ENCODE measurements at places on chromosomes 2 and 18.

DNA sequence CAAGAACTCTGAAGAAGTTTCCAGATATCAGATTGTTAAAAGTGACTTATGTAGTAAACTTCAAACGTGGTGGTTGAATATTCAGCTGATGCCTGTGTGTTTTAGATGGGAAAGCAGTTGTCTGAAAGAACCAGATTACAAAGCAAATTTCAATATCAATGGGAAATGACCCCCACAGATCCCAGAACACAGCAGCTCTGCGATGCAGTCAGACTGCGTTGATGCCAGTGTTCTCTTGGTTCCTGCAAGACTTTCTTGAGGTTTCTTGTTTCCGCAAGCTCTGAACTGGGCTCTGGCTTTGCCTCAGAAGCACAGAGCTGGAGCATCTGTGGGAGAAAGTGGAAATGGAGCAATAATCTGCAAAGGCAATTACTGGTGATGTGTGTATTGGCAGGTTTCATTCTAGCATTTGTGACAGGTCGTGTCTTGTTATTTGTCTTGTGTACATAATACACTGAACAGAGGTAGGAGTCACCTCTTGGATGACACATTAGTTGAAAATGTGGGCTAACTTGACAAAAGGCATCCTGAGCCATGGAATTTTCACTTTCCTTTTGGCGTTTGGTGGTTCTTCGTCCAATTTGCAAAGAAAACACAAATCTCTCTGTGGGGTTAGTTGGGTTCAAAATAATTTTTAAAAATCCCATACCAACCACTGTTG lies 10.8 kb upstream of the LYPD6B start:
- no peak for DNase-seq

DNA sequence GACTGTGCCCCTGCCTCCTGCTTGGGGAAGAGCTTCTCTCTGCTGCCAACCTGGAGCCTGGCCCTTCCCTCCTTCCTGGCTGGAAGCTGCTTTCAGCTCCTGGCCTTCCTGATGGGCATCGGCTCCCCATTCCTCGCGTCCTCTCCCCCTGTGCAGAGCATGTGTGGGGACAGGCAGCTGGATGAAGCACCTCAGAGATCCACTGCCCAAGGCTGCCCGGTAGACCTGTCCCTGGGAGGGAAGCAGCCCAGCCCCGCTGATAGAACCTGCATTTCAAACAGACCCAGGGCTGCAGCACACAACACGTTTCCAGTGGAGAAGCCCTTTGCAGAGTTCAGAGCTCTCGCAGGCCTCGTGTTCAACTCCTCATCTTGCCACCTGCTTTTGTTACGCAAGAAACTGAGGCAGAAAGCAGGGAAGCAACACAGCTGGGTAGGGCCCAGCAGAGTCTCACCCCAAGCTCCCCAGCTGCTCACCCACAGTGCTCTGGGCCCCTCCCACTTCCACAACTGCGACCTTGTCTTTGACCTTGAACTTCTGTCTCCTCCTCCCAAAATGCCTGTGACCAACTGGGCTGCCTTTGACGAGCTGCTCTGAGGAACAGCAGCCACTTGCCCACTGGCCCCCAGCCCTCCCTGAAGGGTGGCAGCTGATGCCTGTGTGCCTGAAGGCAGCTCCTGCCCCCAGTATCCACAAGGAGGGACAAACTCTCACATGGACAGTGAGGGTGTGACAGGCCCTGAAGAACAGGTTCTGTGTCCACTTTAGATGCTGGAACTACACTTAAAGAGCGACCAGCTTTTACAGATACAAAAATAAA lies 65.5 kb downstream of the PARD6G start:
- no peak for DNase-seq

- no peak for DNase-seq
Measured at GRCh38 chr2:195049372-195050031, 607.5 kb upstream of the SLC39A10 start.

DNA sequence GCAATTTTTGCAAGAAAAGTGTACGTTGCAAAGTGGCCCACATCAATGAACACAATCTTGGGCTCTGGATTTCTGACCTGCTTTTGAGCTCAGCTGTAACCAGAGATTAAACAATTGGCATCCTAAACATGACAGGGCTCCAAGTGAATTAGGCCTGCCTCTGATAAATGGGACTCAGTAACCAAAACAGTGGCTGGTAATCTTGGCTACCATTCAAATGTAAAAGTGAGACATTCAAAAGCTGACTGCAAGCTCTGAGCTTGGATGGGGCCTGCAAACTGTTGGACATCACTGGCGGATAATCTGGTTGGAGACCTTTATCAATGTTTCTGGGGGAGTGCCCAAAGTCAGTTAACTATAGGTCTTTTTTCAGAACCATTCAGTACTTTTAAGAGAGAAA lies 160.7 kb downstream of the RAB3GAP1 start:
- no peak for DNase-seq

- no peak for DNase-seq
Measured at GRCh38 chr2:44950646-44951045, 9.1 kb downstream of the SIX3 start.

DNA sequence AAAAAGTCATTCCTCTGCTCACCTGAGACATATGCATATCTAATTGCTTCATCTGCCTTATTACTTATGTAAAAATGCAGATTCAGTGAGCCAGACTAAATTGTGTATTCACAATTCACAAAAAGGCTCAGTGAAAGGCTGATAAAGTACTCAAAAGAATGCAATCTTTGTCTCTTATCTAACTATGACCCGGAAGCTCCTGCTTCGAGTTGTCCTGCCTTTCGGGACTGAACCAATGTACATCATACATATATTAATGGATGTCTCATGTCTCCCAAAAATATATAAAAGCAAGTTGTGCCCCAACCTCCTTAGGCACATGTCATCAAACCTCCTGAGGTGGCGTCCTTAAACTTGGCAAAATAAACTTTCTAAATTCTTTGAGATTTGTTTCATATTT lies 120.5 kb downstream of the SCN3A start:
- DNase-seq: no peak

DNA sequence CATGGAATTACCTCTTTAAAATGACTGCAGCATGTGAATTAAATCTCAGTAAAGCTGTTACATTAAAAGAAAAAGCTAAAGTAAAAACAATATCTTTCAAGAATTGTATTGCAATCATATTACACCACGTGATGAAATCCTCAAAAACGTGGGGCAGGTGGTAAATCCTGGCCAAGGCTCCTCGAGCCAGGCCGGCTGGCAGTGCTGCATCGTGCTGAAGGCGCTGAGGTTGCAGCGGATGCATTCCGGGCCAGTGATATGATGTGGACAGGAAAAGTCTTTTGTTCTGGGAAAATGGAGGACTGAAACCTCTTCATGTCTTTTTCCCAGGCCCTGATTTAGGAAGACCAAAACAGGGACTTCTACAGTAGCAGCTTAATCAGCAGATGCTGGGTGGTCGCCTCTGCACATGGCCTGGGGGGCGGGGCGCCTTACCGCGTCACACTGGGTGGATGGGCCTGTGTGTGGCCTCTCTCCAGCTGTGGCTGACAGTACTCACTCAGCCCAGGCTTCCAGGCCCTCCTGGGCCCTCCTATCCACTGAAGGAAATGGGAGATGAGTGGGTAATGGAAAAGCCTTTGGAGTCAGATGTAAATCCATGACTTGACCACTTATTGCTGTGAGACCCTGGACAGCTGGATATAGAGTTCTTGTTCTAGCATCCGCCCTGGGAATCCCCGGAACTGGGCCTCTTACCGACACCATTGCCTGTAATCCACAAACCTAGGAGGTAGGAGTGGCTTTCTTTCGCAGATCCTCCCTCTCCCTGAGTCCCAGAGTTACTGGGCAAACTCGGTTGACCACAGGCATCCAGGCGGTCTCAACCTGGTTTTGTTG lies 45.1 kb downstream of the PROC start:
- no peak for DNase-seq

- no peak for DNase-seq
Measured at GRCh38 chr2:47777277-47777937, 5.5 kb upstream of the MSH6 start.

- DNase-seq: no peak
Measured at GRCh38 chr2:63581298-63581961, 6.8 kb downstream of the WDPCP start.

- DNase-seq: no peak
Measured at GRCh38 chr2:68031542-68032160, 31.2 kb downstream of the C1D start.

DNA sequence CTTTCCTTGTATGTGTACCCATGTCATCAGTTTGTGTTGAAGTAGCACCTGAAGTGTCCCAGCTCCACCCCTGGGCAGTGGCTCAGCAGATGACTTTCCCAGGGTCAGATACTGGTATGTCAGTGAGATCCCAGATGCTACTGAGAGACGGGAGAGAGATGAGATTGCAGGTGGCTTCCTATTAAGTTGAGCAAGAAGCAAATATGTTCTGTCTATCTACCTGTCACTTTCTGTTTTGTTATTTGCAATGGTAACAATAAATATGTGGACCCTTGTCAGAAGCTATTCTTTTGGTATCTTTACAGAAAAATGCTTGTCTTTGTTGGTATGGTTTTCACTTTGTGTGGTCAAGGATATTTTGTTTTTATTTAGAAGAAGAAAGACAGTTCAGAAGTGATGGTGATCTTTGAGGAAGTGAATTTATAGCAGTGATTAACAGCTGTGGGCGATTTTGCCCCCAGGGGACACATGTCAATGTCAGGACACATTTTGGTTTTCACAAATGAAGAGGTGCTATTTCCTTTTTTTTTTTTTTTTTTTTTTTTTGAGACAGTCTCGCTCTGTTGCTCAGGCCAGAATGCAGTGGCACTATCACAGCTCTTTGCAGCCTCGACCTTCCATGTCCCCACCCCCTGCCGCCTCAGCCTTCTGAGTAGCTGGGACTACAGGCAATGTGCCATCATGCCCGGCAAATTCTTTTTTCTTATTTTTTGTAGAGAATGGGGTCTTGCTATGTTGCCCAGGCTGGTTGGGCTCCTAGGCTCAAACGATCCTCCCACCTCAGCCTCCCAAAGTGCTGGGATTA lies 21.4 kb downstream of the MGAT5 start:
- no peak for DNase-seq

DNA sequence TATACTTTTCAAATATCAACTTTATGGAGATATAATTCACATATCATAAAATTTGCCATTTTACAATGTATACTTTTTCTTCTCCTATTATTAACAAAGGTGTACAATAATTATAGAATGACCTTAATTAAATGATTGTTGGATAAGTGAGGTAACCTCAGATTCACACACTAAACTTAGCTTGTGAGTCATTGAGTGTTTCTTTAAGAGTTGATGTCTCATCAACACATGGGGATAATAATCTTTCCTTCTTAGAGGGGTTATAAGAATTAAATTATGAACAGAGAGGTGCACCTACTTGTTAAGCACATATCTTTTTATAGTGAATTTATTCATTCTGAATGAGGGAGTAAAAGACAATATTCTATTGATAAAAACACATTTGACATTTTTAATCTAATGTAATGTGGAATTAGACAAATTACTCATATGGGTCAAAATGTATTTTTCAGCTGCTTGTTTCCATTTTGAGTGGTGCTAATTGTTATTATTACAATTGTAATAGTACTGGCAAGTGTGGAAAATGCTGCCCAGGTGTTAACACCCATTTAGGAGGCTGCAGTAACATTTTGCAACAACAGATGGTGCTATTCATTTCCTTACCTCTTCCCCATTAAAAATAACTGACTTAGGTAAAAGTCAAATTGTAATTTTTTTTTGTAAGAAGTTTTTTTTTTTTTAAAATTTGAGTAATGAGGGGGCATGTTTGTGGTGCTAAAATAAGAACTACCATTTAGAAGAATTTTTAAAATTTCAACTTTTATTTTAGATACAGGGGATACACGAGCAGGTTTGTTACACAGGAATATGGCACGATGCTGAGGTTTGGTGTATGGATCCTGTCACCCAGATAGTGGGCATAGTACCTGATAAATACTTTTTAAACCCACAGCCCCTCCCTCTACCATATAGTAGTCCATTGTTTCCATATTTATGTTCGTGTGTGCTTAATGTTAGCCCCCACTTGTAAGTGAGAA lies 32.1 kb upstream of the DYNAP start:
- no peak for DNase-seq

- DNase-seq: no peak
Measured at GRCh38 chr2:117980783-117981676, 32.8 kb downstream of the CCDC93 start.

DNA sequence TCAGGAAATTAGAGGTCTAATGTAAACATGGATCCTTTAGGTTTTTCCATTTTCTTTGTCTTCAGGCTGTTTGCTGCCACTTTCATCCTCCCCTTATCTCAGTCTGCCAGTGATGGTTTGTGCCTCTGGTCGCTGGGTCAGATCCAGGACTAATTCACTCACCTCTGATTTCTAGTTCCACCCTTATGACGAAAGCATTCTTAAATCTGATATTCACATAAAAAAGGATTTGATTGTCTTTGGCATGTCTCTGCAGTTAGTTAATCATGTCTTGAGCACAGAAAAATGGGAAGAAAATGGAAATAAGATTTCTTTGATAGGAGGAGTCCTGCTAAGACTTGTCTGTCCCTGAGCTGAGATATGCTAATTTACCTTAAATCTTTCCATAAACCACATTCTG lies 4.6 kb downstream of the IL1RL1 start:
- no peak for DNase-seq

DNA sequence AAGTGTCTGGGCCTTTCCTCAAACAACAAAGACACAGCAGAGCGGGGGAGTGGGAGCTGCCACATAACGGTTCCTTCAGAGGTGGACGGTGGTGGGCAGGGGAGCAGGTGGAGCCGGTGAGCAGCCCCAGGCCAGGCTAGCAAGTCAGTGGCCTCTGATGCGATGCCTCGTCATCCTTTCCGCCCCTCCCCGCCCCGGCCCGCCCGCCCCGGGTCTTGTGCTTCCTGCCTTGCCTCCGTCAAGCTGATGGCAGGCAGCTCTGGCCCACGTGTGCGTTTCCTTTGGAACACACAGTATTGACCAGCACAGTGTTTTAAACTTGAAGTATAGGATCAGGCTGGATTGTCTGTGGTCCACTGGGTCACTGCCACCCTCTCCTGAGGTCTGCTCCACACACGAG lies 38.9 kb downstream of the PIEZO2 start:
- DNase-seq: no peak

DNA sequence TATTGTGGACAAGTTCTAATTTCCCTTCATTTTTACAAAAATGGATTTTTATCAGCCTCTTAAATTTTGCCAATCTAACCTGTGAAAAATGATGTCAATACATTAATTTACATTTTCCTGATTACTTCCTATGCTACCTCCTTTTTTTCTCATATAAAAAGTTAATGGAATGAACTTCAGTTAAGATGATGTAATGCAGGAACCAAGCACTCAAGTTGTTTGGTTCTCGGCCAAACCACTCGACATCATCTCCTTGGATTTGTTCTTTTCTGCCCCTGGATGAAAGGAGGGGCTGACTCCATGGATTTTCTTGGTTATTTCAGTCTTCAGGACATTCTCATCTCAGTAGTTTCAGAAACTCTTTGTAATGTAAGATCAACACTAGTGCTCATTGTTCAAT lies 253.1 kb upstream of the NXPH2 start:
- DNase-seq: no peak

- no peak for DNase-seq
Measured at GRCh38 chr2:206615417-206616089, 26.7 kb upstream of the FAM237A start.

All from stimulated activated CD4-positive, alpha-beta T cell treated with anti-CD3 and anti-CD28 coated beads, Interleukin-15, amount 100 ng/mL, for 48 hours (primary cell).